ENCODE measurements at places on chromosomes 12 and 14.

GRCh38 chr12:50626026-50626425 lies 121.2 kb downstream of the DIP2B start:
- DNase-seq = peak; percentile 28

- DNase-seq = no peak
Measured at GRCh38 chr12:131753757-131754156, 42.9 kb downstream of the SFSWAP start.

DNA sequence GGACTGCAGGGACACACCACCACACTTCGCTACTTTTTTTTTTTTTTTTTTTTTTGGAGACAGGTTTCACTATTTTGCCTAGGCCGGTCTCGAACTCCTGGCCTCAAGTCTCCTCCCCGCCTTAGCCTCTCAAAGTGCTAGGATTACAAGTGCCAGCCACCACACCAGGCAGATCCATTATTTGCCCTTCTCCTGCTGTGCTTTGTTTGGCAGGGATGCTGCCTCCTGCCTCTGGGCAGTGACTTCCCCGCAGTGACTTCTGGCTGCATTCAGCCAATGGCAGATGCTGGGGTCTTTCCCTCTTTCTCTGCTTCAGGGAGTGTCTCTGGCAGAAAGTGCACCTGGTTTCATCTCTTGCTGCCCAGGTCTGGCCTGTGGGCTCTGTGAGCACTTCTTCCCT lies 6.7 kb upstream of the MORN3 start:
- no peak for DNase-seq

DNA sequence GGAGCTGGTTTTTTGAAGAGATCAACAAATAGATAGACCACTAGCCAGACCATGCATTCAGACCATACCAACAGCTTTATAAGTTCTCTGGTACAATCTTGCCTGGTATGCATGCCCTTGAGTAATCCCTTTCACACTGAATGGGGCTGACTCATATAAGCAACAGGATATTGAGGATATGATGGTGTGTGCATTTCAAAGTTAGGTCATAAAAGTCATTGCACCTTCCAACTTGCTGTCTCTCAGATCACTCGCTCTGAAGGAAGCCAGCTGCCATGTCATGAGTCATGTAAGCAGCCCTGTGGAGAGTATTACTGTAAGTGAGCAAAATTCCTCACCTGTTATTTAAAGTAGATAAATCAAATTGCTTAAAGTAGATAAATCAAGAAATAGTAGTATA lies 45.0 kb upstream of the OR6J1 start:
- peak; percentile 87 for DNase-seq

DNA sequence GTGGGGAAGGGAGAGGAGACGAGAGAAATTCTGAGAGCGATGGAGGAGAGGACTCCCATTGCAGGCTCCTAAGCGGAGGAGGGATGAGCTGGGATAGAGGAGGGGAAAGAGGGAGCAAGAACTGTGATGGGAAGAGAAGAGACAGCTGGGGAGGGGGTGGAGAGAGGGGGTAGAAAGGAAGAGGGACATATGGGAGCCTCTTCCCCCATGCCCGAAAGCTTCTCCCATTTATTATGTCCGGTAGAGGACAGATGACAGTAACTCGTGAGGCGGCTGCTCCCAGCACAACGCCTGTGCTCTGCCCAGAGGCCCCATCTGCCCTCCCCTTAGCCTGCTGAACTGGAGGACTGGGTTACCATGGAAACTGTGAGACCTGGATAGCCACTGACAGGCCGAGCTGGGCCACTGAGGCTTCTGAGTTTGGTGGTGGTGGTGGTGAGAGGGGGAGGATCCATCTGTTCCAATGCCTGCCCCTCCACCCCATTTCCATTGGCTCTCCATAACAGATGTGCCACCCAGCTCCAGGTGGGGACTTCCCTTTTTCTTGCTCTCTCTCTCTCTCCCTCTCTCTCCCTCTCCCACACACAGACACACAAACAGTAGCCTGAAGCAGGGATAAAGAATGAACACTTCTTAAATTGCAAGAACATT lies 8.3 kb downstream of the CPNE6 start:
- DNase-seq = no peak

DNA sequence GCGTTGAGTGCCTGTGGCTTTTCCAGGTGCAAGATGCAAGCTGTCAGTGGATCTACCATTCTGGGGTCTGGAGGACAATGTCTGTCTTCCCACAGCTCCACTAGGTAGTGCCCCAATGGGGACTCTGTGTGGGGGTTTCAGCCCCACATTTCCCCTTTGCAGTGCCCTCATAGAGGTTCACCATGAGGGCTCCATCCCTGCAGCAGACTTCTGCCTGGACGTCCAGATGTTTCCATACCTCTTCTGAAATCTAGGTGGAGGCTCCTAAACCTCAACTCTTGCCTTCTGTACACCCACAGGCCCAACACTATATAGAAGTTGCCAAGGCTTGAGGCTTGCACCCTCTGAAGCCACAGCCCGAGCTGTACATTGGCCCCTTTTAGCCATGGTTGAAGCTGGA lies 52.9 kb downstream of the PRKCH start:
- DNase-seq = no peak

DNA sequence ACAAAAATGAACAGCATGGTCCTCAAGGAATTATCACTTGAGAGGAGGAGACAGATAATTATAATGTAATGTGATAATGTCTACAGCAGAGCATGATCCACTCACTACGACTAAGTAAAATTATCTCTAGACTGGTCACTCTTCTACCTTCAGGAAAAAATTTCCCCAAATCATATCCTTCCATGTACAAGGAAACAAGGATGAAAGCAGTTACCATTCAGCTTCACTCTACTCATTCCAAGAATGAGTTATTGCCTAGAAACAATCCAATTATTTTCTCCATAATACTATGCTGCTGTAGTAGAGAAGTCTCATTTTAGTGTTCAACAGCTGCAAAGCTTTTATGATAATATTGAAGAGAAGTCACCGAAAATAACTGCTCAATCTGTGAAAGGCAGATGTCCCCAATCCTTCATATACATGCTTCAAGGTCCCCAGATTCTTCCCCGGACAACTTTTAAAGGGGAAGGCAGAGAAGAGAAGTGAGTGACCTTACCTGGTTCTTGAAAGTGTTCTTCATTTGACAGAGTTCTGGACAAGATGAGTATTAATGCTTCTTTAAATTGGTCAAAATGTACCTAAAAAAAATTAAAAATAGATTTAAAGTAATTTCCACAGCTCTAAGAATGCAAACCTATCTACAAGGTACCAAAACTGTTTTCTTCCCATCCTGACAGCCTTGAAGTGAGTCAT lies 24.6 kb downstream of the NIN start:
- DNase-seq = peak; percentile 38

DNA sequence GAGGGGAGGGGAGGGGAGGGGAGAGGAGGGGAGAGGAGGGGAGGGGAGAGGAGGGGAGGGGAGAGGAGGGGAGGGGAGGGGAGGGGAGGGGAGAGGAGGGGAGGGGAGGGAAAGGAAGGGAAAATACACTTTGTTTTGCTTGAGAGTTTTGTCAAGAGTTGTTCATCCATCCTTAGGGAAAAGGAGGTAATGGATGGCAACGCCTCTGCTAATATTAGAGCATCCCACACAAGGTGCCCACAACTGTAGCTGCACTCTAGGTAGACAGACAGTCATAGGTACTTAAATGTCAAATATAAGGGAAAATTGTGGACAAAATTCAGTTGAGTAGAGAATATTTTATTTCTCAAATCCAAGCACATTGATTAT lies 2.5 kb upstream of the SSH1 start:
- DNase-seq = no peak

GRCh38 chr14:88191605-88192004 lies 131.5 kb downstream of the KCNK10 start:
- no peak for DNase-seq

GRCh38 chr12:108803428-108804105 lies 53.8 kb downstream of the SSH1 start:
- DNase-seq = peak; percentile 93

- DNase-seq = peak; percentile 33
Measured at GRCh38 chr12:2390133-2390532, 337.3 kb downstream of the CACNA1C start.

DNA sequence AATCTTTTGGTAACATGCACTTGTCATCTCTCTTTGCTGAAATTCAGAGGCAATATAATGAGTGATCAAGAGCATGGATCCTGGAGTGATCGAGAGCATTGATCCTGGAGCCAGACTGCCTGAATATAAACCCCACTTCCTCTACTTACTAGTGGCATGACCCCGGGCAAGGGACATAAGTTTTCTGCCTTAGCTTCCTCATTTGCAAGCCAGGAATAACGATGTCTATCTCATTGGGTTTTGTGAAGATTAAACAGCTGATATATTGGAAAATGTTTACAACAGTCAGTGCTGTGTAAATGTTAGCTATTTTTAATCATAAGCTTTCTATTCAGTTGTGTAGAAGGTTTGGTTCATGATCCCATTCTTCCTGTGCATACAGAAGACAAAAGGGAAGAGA lies 2.4 kb upstream of the CSRNP2 start:
- DNase-seq = no peak

- DNase-seq = no peak
Measured at GRCh38 chr12:108312073-108312659, 26.9 kb downstream of the CMKLR1 start.

GRCh38 chr12:45666816-45667215 lies 62.7 kb upstream of the ARID2 start:
- peak; percentile 16 for DNase-seq

DNA sequence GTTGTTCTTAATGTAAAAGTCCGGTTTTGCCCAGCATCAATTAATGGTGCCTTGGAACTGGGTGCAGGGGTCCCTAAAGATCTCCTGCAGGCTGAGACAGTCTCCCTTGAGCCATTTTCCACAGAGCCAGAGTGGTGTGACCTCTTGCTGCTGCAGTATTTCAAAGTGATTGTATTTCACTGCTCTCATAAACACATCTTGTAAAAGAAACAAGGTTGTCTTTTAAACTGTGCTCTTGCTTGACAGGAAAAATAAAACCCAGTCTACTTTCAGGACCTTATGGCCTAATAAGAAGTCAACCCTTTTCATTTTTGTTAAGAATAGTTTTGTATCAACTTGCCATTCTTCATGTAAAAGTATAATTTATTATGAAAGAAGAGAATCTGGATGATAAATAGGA lies 44.7 kb downstream of the TMEM117 start:
- DNase-seq = no peak

GRCh38 chr14:79175671-79176070 lies 1005.5 kb downstream of the NRXN3 start:
- DNase-seq = no peak

DNA sequence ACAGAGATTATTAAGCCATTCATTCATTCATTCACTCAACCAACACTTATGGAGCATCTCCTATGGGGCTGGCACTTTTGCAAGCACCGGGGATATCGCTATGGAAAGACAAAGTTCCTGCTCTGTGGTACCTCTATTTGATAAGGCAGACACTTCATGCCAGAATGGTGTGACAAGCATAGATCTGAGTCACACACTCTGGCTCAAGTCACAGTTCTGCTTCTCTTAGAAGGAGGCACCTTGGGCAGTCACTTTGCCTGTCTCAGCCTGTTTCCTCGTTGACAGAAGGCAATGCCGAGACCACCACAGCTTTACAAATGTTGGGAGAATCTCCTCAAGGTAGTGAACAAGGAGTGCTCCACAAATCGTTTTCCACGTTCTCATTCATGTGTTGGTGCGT lies 205.2 kb downstream of the SLC41A2 start:
- no peak for DNase-seq

DNA sequence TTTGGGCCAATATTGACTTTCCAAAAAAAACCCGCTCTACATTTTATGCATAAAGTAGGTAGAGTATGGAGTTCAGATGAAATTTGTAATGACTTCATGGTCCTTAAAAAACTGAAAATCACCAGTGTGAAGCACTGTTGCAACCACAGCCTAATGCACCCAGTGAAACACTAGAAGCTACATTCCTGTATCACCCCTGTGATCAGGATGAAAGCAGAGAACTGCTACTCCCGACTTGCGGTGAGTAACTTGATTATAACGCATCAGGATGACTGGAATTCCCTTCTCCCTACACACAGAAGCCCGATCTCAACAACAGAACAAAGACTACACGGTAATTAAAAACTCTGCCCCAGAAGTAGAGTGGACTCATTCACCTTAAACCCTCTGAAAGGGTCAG lies 33.8 kb downstream of the SPTB start:
- peak; percentile 74 for DNase-seq

- DNase-seq = no peak
Measured at GRCh38 chr12:93743999-93744689, 67.0 kb downstream of the CRADD start.

GRCh38 chr14:88975043-88975830 lies 150.8 kb downstream of the TTC8 start:
- DNase-seq = no peak

DNA sequence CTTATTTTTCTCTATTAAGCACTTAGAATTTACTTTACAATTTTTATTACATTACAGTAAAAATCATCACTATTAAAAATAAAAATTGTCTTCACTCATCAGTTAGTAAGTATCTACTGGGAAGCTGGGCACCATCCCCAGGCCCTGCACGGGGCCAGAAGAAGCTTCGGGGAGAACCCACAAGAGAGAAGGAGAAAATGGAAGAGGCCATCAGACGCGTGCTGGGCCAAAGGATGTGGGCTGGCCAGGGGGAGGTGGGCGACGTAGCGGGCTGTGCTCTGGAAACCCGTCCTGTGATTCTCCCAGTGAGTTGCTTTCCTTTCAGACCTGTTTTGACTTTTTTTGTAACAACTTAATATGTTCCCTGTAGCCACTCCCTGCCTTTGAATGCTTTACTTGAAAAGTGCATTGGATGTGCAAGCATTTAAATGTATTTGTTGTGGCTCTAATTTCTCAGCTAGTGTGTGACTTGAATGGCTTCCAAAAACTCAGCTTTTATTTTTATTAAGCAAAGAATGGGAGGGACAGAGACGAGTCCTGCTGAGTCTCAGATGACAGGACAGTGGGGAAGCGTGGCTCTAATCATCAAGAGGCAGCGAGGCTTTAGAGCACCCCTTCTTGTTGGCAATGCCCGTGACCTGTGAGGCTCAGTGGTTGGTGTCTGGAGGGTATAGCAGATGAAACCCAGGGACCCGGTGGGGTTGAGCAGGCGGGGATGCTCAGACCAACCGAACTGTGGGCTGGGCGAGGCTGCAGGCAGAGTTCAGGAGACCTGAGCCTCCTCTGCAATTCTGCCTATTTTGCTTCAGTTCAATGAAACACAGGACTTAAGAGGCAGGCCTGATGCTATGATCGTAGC lies 38.8 kb downstream of the SYNE3 start:
- DNase-seq = no peak

- no peak for DNase-seq
Measured at GRCh38 chr12:70507442-70507841, 129.8 kb downstream of the PTPRB start.

GRCh38 chr12:6074979-6075585 lies 49.4 kb downstream of the VWF start:
- no peak for DNase-seq
